ENCODE measurements at places on chromosomes 13 and 19. TPM values are rescaled to one million over a fixed set of nuclear protein-coding genes. Genes with fewer than 3 reads are reported as not detected.

The TEX101 gene
- polyA plus RNA-seq = not detected

DNA sequence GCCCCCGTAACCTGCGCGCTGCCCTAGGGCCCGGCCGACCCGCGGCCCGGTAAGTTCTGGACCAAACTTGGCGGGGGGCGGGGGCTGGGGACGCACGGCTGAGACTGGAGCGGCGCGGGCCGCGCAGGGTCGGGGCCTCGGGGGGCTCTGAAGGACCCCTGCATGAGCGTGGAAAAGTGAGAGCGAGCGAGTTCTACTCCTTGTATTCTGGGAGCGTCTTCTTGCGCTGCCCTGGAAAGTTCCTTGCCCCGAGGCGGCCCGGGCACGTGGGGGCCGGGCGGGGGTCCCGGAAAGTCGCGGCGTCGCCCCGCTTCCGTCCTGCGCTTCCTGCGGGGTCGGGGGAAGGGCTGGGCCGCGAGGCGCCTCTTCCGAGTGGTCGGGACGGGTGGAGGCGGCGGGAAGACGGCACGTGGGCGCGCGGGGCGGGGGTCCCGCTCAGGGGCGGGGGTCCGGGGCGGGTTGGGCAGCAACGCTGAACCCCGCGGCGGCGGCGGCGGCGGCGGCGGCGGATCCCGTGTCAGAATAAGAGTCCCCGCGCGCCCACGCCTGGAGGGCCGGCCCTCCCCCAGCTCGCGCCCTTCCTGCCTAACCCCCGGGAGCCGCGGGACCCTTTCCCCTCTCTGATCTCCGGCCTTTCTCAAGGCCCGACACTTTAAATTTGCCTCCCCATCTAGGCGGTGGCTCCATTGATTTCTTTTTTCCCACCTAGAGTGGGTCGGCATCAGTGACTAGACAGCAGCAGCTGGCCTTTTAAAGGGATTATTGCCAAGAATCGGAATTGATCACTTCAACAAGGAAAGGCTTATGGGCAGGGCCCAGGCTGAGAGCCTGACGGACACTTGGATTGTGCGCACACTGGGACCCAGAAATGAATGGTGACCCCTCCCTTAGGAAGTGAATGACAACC, 749 bp downstream of the GATAD2A start:
- peak; percentile 68 for DNase-seq

GRCh38 chr19:35318679-35319448, 10.1 kb upstream of the CD22 start:
- DNase-seq = no peak

- DNase-seq = no peak
Measured at GRCh38 chr19:38298821-38299680, 5.0 kb upstream of the C19orf33 start.

DNA sequence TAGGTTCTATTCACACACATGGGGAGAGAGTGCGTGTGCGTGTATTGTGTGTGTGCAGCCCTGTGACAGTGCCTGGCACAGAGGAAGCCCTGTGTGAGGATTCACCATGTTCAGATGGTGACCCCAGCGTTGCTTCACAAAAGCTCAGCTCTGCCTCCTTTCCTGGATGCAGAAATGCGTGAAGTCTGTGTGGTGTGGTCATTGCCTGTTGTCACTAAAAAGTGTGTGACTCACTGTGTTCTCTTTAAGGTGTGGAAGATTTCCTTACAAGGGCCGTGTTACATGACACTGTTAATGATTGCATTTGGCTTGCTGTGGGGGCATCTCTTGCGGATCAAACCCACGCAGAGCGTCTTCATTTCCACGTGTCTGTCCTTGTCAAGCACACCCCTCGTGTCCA, 19.5 kb upstream of the DCUN1D2 start:
- DNase-seq = no peak

GRCh38 chr13:110949628-110950027, 34.8 kb upstream of the ANKRD10 start:
- no peak for DNase-seq

DNA sequence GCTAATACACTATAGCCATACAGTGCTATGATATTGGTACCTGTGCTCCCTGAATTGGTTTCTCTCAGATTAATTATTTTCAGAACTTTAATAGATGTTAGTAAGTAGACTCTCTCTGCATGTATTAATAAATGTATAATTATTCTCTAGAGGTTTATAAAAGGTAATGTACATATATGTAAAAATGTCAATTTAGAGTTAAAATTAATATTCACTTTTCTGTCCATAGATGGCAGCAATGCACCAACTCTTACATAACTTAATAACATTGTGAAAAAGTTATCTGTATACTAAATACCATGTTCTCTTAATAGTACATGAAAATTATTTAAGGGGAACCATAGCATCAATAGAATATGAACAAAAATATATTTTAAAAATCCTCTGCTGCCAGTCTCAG, 515.0 kb upstream of the KLHL1 start:
- DNase-seq = peak; percentile 38

Measured in muscle of back (tissue), 13 donors.